ENCODE measurements at places on chromosomes 11 and 22.

DNA sequence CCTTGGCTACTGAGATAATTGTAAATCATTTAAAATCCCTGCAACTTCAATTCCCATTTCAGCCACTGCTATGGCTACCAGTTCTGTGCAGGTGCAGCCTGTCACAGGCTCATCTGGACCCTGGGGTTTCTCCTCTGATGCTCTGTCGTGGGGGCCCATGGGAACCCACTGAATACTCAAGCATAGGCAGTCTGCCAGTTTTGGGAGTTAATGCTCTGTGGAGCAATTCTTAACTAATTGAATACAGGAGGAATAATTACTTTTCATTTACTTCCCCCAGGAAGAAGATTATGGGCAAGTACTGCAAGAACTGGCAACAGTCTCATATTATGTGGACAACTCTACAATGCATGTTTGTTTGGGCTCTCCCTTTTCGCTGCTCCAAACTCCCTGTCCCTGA lies 25.9 kb downstream of the OR51E2 start:
- DNase-seq, result no peak

DNA sequence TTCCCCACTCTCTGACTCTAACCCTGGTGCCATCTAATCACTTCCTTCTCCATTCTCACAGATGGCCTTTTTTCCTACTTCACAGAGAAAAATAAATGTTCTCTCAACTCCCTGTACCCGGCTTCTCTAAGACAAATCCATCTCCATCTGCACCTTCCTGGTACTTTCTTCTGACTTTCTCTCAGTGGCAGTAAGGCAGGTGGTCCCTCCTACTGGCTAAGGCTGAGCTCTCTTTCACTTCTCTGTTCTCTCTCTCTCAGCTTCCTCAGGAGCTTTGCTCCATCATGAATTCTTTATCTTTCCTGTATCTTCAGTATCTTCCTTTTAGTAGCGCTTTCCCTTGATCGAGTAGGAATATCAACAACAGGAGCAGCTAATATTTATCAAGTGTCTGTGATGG lies 421.6 kb downstream of the TMEM135 start:
- no peak for DNase-seq

- DNase-seq, result no peak
Observed at GRCh38 chr11:12745787-12746186, 71.6 kb downstream of the TEAD1 start.

- no peak for DNase-seq
Observed at GRCh38 chr22:44965171-44965570, 44.6 kb downstream of the PHF21B start.

GRCh38 chr22:41028841-41029240 lies 63.6 kb upstream of the EP300 start:
- no peak for DNase-seq

- no peak for DNase-seq
Observed at GRCh38 chr11:35554491-35555437, 29.3 kb upstream of the PAMR1 start.

- DNase-seq, result peak; percentile 54
Observed at GRCh38 chr22:41532908-41533825, 11.1 kb downstream of the POLR3H start.

GRCh38 chr11:24005202-24005876 lies 491.5 kb upstream of the LUZP2 start:
- DNase-seq, result no peak

DNA sequence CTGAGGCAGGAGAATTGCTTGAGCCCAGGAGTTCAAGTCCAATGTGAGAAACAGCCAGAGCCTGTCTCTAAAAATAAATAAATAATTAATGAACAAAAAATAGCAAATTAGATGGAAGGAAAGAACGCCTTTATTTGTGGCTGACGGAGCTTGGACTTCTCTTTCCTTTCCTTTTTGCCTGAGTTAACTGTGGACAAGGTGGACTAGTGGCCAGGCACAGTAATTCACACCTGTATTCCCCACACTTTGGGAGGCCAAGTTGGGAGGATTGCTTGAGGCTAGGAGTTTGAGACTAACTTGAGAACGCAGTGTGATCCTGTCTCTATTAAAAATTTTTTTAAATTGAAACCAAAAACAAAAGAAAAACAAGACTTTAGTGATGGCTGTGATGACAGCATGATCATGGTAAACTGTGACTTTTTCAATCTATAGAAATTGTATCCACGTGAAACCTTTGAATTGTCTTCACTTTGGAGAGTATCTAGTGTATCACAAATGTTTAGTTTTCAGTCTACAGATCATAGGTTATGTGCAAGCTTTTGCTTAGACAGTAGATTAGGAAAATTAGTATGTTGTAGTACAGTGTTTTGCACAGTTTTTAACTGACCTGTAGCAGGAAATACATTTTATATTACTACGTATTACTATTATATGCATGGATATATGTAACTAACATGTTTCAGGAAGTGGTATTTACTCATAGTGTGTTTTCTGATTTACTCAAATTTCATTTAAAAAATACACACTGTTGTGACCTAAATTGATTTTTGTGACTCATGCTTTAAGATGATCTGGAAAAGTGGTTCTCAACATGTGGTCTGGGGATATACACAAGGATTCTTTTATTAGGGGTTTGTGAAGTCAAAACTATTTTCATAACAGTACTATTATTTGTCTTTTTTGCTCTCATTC lies 42.1 kb downstream of the KDM2A start:
- no peak for DNase-seq

- no peak for DNase-seq
Observed at GRCh38 chr22:29758068-29758622, 8.7 kb downstream of the ZMAT5 start.

- DNase-seq, result no peak
Observed at GRCh38 chr11:47394050-47394321, 14.4 kb upstream of the SLC39A13 start.

GRCh38 chr11:2741377-2742131 lies 41.8 kb upstream of the KCNQ1OT1 start:
- DNase-seq, result no peak

DNA sequence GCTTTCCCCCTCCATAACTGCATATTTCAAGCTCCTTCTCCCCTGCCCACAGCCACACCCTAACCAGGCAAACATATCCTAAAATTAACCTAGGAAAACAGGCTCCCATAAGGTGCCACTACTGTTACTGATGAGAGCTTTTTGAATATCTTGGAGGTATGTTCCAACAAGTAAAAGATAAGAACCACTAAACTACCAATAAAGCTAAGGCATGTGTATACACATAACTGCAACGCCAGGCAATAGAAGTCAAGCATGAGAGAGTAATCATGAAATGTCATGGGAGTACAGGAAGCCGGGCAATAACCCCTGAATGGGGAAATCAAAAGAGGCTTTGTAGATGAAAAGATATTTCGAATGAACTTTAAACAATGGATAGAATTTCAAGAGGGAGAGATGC lies 9.3 kb downstream of the MMP13 start:
- no peak for DNase-seq

DNA sequence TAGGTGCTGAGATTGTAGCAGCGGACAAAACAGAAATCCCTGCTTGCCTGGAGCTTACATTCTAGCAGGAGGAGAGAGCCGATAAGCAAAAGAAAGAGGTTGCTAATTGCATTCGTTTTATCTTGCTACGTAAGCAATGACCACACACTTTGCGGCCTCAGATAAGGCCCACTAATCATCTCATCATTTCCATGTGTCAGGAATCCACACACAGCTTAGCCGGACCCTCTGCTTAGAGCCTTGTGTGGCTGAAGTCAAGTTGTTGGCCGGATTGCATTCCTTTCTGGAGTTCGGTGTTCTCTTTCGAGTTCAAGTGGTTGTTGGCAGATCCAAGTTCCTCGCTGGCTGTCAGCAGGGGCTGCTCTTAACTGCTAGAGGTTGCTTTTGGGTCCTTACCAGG lies 101.6 kb downstream of the CHST1 start:
- no peak for DNase-seq
